Stimulated activated CD8-positive, alpha-beta memory T cell treated with anti-CD3 and anti-CD28 coated beads, Interleukin-7, amount 100 ng/mL, for 4 hours (primary cell): ENCODE measurements at places on chromosomes 13 and 19.

DNA sequence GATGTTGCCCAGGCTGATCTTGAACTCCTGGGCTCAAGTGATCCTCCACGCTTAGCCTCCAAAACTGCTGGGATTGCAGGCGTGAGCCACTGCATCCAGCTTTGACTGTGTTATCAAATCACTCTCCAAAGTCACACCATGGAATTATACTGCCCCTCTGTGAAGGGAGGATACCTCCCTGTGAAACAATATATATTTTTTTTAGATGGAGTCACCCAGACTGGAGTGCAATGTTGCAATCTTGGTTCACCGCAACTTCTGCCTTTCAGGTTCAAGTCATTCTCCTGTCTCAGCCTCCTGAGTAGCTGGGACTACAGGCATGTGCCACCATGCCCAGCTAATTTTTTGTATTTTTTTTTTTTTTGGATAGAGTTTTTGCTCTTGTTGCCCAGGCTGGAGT is 7.7 kb downstream of the TYK2 start:
- DNase-seq = no peak

- no peak for DNase-seq
Observed at GRCh38 chr19:54554896-54555295, 18.7 kb upstream of the LILRA2 start.

- DNase-seq = no peak
Observed at GRCh38 chr13:97932647-97933046, 20.8 kb upstream of the IPO5 start.

DNA sequence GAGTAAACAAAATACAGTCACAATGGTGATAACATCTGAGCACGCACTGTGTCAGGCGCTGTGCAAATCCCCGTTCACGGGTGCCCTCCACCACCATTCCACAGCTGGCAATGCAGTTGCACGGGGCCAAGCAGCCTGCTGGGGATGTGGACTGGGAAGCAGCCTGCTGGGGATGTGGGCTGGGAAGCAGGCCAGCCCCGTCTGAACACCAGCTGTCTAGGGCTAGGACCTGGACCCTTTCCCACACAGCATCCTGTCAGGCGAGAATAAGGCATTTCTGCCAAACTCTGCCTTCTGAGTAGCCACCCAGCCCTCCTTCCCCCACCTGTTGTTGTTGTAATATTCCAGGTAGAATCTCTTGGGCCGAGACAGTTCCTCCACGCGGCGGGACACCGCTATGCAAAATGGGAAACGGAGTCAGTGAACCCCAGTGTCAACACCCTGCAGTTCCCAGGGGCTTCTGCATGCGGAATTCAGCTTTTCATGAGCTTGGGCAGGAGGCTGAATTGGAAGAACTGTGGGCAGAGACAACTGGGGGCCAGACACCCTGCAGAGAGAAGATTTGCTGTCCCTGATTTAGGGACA is 27.8 kb upstream of the MIER2 start:
- DNase-seq = no peak

- DNase-seq = no peak
Observed at GRCh38 chr19:7858109-7858770, 15.9 kb downstream of the PRR36 start.

DNA sequence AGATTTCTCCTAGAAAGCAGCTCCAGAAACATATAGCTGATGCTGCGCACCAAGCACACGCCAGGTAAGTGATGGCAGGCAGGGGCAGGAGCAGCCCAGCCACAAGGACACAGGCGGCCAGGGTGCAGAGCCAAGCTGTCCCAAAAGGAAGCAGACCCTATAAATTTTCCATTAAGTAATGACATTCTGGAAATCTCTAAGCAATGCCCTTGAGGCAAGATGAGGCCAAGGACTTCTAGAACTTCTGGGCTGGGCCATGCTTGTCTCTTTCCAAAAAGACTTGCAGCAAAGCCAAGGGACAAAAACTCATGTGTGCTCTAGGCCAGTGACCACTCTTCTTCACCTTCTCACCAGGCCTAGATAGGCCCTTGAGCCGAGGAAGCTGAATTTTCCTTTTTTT is 42.2 kb upstream of the EPHX3 start:
- DNase-seq = no peak

GRCh38 chr13:48653472-48653939 is at the start of gene CYSLTR2:
Gene CYSLTR2, plus strand, starts transcription at chr13:48653929. Its CDS starts 52,889 bp downstream, at chr13:48706818.
- no peak for DNase-seq

GRCh38 chr13:114062341-114062740 is 70.1 kb downstream of the RASA3 start:
- no peak for DNase-seq

GRCh38 chr13:79398915-79399314 is 7.1 kb downstream of the RBM26 start:
- DNase-seq = no peak

- no peak for DNase-seq
Observed at GRCh38 chr13:29563941-29564340, 31.5 kb downstream of the SLC7A1 start.

DNA sequence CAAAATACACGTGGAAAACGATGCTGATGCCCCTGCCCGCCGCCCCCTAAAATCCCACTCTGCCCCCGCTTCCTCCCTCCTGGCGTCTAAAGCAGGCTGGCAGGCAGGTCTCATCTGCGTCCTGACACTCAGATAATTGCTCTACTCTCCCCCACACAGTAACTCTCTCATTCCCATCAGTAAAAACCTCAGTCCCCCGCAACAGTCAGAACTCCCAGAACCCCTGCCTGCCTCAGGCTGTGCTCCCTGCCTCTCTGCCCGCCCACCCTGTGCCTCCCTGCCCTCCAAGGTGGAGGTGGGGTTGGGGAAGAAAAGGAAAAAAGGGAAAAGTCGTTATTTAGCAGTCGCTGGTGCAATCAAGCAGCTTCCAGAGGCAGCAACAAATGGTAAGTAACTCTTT is 473.7 kb downstream of the EFNB2 start:
- DNase-seq = no peak
